ENCODE measurements at places on chromosomes 11 and 22.

GRCh38 chr11:64564947-64565889 is 25.8 kb upstream of the SLC22A12 start:
- no peak for DNase-seq

GRCh38 chr11:106077609-106078455 is at the start of gene AASDHPPT:
TSS of gene AASDHPPT (plus strand) at chr11:106077662. CDS start at chr11:106077711, 49 bp downstream.
- no peak for DNase-seq

DNA sequence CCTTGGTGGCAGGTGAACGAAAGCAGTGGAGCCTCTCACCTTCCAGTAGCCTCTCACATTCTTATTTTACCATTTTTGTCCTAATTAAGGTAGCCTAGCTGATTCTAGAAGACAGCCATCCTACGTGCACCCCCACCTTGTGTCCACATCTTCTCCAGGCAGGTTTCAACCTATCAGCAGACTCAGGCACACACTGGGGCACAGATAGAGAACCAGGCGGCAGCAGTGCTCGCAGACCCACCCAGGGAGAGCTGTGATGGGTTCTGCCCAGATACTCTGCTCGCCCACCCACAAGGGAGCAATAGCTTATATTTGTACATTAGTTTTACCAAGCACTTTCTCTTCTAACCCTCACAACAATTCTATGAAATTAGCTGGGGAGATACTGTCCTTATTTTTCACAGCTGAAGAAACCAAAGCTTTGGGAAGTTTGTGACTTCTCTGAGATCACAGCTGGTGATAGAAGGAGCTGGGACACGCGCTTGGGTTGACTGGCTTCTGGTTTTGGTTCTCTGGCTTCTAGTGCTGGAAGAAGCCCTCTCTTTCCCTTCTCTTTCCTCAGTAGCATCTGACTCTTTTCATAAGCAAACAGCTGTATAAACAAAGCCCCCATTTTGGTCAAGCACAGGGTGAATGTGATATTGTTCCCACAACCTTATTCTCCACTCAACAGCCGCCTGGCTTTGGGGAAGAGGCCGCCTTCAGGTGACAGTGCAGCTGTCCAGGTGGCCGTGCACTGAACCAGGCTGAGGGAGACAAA is 36.9 kb downstream of the PPP2R1B start:
- DNase-seq, result no peak

DNA sequence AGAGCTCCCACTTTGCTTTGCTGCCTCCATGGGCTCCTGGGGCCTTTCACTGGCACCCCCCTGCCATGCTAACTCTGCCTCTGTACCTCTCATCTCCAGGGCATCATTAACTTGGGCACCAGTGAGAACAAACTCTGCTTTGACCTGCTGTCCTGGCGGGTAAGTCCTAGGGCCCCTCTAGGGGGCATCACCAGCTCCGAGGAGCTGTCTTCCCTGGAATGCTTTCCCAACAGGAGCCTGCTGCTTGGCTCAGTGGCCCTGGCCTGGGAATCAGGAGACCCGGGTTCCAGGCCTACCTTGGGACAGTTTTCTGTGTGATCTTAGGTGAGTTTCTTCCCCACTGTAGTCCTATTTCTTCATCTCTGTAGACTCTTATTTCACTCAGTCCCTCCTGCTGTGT is 5.1 kb downstream of the ACCS start:
- no peak for DNase-seq

- DNase-seq, result no peak
Measured at GRCh38 chr11:79186669-79187068, 254.2 kb downstream of the TENM4 start.

- peak; percentile 15 for DNase-seq
Measured at GRCh38 chr11:125569915-125570621, 791 bp downstream of the EI24 start.

GRCh38 chr11:47137476-47137875 is 39.2 kb downstream of the ARFGAP2 start:
- DNase-seq, result no peak

GRCh38 chr11:32893343-32894148 is 935 bp downstream of the QSER1 start:
- peak; percentile 35 for DNase-seq

- DNase-seq, result no peak
Measured at GRCh38 chr11:20336056-20336455, 27.5 kb upstream of the HTATIP2 start.

GRCh38 chr11:95148406-95148805 is 58.8 kb downstream of the ENDOD1 start:
- DNase-seq, result no peak

- DNase-seq, result peak; percentile 47
Measured at GRCh38 chr22:37633089-37633624, 6.3 kb upstream of the SH3BP1 start.

DNA sequence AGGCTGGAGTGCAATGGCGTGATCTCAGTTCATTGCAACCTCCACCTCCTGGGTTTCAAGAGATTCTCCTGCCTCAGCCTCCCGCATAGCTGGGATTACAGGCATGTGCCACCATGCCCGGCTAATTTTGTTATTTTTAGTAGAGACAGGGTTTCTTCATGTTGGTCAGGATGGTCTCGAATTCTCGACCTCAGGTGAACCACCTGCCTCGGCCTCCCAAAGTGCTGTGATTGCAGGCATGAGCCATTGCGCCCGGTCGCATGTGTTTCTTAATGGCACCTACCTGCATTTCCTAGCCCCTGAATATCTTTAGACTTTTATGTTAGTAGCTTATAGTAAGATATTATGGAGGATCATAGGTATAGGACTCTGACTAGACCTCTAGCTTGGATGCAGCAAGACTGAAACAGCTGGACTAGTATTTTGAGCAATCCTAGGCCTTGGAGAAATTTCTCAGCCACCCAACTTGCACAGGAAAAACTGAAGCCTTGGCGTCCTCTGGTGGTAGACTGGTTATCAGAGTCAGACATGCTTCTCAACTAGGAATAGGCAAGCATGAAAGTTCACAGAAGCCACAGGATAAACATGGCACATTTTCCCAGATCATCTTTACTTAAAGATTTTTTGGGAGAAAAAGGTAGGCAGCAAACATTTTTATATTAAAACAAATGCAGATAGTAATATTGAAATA is 22.7 kb upstream of the C1QTNF4 start:
- no peak for DNase-seq

- DNase-seq, result peak; percentile 8
Measured at GRCh38 chr11:14248580-14248981, 110.4 kb downstream of the RRAS2 start.

GRCh38 chr22:29218758-29219408 is 13.2 kb downstream of the EMID1 start:
- no peak for DNase-seq
